ENCODE measurements at places on chromosomes 16 and 17.

DNA sequence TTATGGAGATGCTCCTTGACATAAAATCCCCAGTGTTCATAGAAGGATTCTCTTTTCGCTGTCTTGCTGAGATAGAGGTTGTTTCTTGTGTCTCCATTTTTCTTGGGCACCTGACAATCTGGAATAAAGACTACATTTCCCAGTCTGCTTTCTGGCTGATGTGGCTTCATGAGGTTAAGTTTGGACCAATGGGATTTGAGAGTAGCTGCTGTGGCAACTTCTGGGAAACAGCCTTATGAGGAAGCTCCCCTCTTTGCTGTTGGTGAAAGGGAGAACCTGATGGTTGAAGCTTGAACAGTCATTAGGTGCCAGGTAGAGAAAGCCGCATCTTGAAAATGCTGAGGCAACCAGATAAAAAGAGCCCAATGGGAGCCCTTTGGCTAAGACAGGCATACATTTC is 24.4 kb downstream of the HS3ST4 start:
- no peak for DNase-seq

DNA sequence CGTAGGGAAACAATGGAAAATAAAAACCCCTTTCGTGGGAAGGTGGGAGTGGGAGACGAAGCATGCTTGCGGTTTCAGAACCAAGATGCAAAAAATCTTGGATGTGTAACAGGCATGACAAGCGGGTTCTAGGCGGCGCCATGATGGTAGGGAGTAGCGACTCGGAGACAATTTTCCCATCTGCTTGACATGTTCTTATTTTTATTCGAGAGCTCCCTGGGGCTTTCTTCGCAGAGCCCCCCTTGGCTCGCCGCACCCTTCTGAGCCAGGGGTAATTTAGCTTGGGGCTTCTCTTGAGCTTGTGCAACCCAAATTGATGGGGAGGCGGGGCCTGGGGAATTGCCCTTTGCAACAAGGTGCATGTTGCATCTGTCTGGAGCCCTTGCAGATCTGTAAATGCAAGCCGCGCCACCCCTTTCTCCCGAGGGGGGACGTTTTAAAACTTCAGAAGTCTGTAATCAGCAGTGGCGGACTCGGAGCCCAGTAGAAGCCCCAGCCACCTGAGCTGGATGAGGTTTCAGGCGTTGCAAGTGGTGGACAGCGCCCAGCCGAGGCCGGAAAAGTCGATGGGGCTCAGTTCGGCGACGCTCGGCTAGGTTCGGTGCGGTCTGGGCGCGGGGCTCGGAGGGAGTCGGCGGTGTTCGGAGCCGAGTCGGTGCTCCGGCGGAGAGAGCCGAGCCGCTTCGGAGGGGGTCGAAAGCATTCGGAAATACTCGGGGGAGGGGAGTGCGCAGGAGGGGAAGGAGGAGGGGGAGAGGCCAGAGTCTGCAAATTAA is 2.9 kb downstream of the GNAO1 start:
- peak; percentile 92 for DNase-seq

DNA sequence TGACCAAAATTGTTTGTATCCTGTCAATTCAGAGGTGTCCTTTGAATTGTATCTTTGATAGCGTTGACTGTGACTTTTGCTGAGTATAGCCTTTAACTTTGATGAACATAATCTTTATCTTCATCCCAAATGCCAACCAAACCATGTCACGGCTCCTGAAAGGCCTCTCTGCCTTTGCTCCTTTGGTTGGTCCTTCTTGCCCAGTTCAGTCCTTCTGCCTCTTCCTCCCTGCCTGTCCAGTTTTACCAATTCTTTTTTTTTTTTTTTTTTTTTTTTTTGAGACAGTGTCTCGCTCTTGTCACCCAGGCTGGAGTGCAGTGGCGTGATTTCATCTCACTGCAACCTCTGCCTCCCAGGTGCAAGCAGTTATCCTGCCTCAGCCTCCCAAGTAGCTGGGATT is 12.9 kb upstream of the VPS4A start:
- no peak for DNase-seq

GRCh38 chr17:50689251-50689650 is 18.5 kb downstream of the ANKRD40 start:
- peak; percentile 58 for DNase-seq

DNA sequence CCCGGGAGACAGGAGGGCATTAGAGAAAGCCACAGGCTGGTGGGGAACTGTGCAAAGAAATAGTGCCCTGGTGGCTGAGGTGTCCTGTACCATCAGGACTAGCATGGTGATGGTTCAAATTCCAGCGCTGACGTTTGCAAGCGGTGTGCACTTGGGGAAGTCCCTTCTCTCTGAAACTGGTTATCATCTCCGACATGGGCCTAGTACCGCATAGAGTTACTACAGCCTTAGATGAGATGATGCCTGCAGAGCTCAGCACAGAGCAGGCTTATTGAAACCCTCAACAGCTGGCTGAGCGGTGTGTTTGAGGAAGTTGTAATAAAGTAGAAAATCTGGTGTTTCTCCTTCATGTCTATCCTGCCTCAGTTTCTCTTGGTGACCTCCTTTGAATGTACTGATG is 136.7 kb upstream of the WSCD1 start:
- no peak for DNase-seq

DNA sequence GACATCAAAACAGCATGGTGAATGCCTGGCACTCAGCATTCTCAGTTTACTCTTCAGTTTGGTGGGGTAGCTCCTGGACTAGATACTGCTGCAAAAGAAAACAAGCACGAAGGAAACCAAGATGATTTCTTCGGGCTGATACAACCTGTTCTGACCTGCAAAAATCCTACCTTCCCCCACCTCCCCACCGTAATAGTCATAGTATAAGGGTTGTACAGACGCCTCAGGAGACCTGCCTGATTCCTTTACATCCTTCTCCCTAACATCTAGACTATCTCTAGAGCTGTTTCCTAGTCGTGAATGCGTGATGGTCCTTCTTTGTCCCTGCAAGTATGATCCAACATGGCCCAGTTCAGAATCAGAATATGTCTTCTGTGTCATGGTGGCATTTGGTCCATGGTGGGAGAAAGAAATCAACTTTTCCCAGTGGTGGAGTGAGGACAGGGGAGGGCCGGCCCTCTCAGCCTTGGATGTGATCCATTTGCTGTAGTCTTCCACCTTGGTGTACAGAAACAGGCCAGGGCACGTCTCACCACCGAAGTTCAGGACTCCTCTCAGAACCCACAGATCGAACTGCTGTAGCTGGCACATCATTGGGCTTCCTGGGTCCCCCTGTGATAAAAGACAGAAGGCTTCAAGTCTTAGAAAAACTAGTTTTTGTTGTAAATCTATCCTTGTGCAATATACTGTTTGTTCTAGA is 14.5 kb downstream of the PRSS54 start:
- no peak for DNase-seq

GRCh38 chr16:65334081-65334480 is 212.2 kb upstream of the CDH11 start:
- no peak for DNase-seq

- DNase-seq: no peak
Observed at GRCh38 chr16:14365200-14365851, 264.7 kb downstream of the PARN start.

DNA sequence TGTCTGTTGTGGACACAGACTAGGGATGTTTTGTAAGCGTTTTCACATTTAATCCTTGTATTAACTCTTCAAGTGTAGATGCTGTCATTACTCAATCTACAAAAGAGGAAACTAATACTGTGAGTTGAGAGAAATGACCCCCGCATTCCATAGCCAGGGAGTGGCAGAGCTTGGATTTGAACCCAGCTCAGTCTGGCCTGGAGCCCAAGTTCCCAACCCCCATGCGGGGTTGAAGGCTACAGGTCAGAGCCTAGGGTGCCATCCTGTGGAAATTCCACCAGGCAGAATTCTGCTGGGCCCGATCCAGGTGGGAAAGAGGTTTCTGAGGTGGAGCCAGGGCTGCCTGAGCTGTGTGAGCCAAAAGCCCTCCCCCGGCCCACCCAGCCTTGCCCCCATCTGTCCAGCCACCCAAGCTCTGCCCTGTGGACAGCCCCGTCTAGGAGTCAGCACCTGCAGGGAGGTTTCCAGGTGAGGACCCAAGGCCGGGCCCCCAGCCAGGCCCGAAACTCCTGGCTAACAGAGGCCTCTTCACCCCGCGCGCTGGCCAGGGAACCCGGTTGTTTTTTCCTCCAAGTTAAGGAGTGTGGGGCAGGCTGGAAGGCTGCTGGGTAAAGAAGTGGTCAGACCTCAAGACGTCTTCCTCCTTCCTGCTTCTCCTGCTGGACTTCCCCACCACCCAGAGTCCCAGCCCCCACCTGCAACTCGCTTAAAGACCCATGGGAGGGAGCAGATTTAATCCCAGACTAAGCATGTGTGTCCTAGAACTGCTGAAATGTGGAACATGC is 5.7 kb downstream of the MMP15 start:
- DNase-seq: peak; percentile 50

- DNase-seq: peak; percentile 70
Observed at GRCh38 chr16:58499615-58500351, at the start of gene NDRG4. Gene NDRG4 (plus strand): TSS chr16:58500143. CDS start chr16:58500249, 106 bp downstream.

DNA sequence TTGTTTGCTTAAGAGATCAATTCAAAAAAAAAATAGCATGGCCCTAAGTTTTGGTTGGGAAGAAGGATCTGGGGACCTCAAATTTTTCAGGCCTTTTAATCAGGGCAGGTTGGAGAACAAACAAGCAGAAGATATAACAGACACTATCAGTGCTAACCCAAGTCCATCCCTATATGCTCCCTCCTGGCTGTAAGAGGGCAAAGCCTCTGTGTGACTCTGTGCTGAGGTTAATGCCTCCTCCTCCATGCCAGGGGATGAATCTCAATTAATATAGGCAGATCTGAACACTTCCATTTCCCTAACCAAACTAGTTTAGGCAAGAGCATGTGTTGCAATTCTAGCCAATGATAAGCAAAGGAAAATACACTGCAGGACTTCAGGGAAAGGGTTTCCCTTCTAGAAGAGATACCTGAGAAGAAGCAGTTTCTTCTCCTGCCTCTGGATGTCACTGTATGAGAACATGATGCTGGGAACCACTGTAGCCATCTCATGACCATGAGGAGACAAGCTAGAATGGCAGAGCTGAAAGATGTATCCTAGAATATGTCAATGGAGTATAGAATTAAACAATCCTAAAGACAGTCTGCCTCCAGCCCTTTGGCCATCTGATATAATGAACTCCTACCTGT is 76.0 kb downstream of the CHD9NB start:
- peak; percentile 14 for DNase-seq

DNA sequence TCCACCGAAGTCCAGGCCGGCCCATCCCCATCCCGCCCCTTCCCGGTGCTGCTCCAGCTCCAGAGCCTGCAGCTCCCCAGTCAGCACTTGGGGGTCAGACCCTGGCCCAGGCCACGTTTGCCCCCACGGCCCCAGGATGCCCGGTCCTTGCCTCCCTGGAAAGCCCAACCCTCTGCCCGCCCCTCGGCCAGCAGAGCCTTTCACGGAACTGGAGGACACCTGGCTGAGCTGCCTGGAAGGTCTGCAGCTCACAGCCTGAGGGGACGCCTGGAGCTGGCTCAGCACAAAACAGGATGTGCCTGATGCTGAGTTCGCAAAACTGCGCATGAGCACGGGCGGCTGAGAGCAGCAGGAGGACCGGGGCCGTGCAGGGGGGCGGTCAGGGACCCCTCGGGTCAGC is 29.7 kb upstream of the SSTR5 start:
- no peak for DNase-seq

DNA sequence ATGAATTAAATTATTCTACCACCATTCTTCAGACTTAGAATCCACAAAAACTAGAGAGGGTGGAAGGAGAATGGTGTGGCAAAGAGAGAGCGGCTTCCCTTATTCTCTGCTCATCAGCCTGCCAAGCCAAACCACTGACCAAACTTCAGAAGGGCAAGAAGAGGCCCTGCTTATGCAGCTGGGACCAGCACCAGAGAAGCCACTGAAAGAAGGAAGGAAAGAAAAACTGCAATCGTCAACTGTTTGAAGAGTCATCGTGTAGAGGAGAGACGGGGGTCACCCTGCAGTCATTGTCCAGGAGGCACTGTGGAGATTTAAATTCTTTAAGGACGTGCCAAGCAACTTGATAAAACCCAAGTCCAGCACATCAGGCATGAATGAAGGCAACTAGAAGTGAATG is 15.6 kb downstream of the PMP22 start:
- DNase-seq: no peak
